ENCODE measurements at places on chromosomes 13 and 19.

DNA sequence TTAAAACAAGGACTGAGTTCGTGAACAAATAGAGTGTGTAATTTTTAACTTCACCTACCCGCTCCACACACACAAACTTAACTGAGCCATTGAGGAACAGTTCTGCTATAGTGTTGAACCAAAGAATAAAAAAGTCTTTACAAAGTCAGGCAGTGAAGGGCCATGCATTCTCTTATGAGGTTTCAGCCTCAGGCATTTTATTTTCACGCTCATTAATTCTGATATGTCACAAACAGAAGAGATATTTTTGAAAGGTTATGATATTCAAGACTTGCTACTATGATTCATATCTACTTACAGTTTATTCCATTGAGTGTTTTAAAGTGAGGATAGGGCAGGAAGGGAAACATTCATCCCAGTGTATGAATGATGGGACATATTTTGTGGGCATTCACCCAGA, 282.2 kb downstream of the SLITRK5 start:
- no peak for DNase-seq

DNA sequence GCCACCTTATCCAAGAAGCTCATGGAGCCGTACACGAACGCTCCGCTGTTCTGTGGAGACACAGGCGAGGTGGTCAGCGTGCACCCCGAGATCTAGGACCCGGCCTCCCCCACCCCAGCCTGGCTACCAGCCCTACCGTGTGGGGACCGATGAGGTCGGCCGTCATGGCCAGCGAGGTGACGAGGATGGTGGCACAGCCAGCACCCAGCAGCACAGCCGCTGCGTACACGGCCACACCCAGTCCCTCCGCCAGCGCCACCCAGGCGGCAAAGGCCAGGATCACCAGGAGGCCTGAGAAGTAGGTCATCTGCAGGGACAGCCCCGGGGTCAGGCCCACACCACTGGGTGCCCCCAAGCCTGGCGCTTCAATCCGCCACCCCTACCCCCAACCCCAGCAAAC, 7.1 kb downstream of the TEKTIP1 start:
- no peak for DNase-seq

GRCh38 chr13:90485436-90485835, 862.1 kb upstream of the MIR17HG start:
- no peak for DNase-seq

GRCh38 chr19:28330831-28331230, 882.1 kb downstream of the UQCRFS1 start:
- DNase-seq: no peak

- no peak for DNase-seq
These were observed 39.3 kb upstream of the UBE2L5 start for GRCh38 chr13:30382836-30383525.

DNA sequence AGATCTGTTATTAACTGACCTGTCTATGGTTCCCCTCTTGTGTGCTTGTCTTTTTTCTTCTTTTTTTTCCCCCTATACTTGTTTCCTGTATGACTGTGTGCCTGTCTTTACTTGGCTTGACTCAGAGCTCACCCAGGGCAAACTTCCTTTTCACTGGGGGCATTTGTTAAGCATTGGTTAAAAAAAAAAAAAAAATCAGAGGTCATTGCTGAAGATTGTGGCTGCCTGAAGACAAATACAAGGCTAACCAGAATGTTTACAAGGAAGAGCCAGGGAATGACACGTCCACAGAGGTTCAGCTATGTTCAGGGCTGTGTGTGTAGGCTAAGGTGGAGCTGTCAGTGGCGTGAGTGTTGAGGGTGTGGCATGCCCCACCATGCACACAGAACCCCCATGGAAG, 47.1 kb downstream of the LNX2 start:
- no peak for DNase-seq

- no peak for DNase-seq
These were observed 28.7 kb upstream of the GARRE1 start for GRCh38 chr19:34225659-34226015.

- peak; percentile 38 for DNase-seq
These were observed at the start of gene HCST for GRCh38 chr19:35901854-35902661. HCST (plus strand) TSS chr19:35902529; CDS start chr19:35902594, 65 bp downstream.

DNA sequence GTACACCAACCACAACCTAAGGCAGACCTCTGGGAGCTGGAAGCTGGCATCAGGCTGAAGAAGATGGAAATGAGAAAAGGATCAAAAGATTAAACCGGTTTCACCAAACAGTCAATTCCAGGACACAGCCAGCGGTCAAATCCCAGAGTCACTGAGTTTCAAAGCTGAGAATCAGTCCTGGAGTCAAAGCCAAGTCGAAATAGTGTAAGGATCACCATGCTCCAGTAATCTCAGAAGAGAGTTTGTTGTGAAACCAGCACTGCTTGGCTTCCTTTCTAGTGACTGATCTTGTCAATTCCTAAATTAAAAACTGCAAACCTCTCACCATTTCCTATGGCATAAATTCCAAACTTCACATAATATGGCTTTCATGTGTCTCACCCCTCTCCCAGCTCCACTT, 198.8 kb downstream of the GPC6 start:
- no peak for DNase-seq

DNA sequence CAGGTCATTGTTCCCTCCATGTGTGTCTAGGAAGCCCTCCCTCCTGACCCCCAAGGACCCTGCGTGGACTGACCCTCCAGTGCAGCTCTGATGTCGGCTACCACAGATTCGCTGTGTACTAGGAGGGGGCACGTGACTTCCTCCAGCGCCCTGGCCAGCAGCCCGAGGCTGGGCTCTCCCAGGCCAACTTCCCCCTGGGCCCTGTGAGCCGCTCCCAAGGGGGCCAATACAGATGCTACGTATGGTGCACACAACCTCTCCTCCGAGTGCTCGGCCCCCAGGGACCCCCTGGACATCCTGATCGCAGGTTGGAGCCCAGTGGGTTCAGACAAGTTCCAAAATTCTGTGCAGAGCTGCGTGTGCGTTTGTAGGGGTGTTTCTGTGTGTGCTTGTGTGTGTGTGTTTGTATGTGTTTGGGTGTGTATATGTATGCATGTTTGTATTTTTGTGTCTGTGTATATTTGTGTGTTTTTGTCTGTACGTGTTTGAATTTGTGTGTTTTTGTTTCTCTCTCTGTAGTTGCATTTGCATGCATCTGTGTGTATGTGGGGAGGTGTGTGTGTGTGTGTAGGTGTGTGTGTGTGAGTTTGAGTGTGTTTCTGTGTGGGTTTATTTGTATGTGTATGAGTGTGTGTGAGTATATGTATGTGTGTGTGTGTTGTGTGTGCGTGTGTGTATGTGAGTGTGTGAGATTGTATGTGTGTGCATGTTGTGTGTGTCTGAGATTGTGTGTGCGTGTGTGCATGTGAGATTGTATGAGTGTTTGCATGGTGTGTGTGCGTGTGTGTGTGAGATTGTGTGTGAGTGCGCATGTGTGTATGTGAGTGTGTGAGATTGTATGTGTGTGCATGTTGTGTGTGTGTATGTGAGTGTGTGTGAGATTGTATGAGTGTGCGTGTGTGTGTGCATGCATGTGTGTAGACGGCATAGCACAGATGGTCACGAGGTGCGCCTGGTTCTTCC, 21.4 kb upstream of the LILRA2 start:
- DNase-seq: no peak

- DNase-seq: no peak
These were observed 88.1 kb downstream of the SHISA2 start for GRCh38 chr13:25963674-25964073.

GRCh38 chr19:39480337-39481228, at the start of gene TIMM50:
TIMM50 (plus strand) TSS chr19:39480838; CDS start chr19:39480854, 16 bp downstream.
- DNase-seq: peak; percentile 94

GRCh38 chr19:33508941-33509614, 12.5 kb downstream of the PEPD start:
- DNase-seq: no peak

DNA sequence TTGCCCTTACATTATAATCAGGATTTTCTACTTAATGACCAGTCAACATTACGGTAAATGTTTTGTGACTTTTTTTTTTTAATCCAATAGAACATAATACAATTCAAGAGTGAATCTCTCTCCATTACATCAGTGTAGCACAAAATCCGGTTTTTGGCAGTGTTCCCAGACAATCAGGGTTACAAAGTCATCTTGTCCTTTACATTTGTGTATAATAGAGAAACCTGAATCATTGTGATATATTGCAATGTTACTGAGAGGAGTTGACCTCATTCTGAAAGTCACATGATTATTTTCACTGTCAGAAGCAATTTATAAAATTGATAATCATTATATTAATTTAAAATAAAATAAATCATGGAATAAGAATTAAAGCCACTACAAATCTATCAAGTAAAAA, 1346.0 kb upstream of the SPRY2 start:
- DNase-seq: no peak

DNA sequence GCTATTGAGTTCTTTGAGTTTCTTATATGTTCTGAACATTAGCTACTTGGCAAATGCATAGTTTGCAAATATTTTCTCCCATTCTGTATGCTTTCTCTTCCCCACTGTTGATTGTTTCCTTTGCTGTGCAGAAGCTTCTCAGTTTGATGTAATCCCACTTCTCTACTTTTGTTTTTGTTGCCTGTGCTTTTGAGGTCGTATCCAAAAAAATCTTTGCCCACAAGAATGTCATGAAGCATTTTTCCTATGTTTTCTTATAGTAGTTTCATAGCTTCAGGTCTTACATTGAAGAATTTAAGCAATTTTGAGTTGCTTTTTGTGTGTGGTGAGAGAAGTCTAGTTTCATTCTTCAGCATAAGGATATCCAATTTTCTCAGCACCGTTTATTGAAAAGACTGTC, 536.7 kb upstream of the ARGLU1 start:
- DNase-seq: no peak

DNA sequence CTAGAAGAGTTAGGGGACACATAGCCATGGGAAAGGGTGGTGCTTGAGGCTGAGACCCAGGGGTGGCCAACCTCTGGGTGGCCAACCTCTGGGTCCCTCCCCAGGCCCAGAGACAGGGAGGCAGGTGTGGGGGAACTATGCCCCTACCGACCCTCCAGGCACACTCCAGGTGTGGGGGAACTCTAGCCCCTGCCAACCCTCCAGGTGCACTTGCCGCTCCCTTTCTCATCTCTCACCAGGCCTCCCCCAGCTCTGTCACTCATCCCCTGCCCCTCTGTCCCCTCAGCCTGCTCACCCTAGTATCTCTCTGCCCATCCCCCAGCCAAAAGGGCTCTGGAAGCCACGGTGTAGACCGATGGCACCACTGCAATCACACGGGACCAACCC, 10.6 kb upstream of the VSTM2B start:
- no peak for DNase-seq

DNA sequence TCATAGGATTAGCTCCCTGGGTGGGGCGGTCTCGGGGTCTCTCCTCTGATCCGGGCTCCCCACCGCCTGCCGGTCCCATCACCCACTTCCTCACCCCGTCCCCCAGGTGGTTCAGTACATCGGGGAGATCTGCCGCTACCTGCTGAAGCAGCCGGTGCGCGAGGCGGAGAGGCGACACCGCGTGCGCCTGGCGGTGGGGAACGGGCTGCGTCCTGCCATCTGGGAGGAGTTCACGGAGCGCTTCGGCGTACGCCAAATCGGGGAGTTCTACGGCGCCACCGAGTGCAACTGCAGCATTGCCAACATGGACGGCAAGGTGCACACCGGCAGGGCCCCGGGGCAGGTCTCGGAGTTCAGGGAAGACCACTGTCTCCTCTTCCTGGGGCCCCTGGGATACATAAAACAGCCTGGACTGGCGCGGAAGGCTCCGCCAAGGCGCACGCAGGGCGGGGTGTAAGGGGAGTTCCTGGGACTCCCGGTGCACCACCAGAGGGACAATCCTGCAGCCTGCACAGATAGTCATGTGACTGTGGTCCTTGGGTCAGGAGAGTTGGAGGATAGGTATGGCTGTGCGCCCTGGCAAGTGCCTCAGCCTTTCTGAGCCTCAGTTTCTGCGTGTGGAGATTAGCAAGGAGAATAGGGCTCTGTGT, 14.2 kb upstream of the PGLS start:
- DNase-seq: no peak

DNA sequence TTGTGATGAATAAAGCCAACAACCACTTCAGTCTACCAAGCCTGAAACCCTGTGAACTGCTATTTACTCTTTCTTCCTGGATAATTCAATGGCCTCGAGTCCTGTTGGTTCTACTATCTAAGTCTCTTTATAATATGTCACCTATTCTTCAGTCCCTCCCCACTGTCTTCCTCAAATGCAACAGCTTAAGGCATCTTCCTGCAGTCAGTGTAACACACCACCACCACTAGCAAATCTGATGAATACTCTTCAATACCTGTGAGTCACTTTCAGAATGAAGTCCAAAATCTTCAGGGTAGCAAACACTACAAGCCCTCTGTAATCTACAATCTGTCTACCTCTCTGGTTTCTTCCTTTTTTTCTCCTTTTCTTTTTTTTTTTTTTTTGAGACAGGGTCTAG, 32.9 kb downstream of the ZDHHC20 start:
- DNase-seq: no peak

- no peak for DNase-seq
These were observed 13.2 kb downstream of the JAK3 start for GRCh38 chr19:17834350-17835181.

DNA sequence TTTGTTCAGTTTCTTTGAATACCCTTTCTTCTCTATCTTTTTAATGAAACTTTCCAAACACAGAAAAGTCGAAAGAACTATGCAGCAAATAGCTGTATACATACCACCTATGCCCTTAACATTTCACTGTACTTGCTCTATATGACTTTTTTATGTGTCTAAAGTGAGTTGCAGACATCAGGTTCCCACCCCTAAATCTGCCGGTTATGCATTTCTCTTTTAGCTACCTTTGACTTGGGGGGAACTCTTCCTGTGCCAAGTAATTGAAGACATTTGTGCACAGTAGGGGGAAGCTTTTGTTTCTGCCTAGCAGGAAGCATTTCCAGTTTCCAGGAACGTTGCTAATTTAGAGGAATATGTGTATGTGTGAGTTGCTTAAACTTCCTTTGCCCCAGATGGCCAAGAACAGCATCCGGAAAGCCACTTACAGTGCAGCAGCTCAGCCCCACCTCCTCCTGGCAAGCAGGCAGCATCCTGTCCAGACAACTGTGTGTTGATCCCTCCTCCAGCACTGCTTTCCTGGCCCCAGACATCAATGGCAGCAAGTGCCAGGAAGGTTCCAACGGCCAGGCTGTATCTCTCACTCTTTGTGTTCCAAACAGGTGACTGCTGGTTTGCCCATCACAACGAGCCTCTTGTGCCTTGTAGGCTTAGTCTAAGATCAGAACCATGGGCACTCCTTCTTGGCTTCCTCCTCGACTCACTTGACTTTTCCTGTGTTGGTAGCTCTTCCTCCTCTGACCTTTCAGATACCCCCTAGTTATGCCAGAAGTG, 14.7 kb upstream of the GRAMD1A start:
- DNase-seq: no peak

DNA sequence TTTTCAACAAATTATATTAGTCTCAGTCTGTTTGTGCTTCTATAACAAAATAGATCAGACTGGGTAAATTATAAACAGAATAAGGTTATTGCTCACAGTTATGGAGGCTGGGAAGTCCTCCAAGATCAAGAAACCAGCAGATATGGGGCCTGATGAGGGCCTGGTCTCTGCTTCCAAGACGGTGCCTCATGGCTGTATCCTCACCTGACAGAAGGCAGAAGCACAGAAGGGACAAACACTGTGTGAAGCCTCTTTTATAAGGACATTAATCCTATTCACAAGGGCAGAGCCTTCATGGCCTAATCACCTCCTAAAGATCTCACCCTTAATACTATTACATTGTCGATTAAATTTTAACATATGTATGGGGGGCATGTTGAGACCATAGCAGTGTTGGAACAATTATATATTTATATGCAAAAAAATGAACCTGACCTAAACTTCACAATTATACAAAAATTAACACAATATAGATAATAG, 12.7 kb downstream of the F10 start:
- DNase-seq: no peak

GRCh38 chr19:55275851-55276719, 3.8 kb downstream of the HSPBP1 start:
- no peak for DNase-seq

- DNase-seq: no peak
These were observed 201.1 kb downstream of the NBEA start for GRCh38 chr13:35143123-35143522.
